ENCODE measurements at places on chromosomes 3 and 15.

DNA sequence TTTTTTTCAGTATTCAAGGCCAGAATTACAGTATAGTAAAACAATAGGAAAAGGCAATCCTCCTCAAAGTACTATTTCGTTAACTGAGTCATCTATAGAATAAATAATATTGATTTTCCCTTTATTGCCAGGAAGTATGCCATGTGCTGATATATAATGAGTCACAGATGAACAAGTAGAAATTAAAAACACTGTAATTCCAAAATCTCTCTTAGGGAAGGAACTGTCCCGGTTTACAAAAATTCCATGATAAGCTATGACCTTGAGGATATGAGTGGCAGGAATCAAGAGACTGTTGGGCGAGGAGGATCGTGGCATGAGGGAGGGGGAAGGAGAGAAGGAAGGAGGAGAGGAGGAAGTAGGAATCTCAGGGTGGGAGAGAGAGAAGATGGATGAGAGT is 166.0 kb upstream of the ICE2 start:
- DNase-seq: no peak

GRCh38 chr15:59200560-59200959 is 6.1 kb upstream of the LDHAL6B start:
- DNase-seq: no peak

DNA sequence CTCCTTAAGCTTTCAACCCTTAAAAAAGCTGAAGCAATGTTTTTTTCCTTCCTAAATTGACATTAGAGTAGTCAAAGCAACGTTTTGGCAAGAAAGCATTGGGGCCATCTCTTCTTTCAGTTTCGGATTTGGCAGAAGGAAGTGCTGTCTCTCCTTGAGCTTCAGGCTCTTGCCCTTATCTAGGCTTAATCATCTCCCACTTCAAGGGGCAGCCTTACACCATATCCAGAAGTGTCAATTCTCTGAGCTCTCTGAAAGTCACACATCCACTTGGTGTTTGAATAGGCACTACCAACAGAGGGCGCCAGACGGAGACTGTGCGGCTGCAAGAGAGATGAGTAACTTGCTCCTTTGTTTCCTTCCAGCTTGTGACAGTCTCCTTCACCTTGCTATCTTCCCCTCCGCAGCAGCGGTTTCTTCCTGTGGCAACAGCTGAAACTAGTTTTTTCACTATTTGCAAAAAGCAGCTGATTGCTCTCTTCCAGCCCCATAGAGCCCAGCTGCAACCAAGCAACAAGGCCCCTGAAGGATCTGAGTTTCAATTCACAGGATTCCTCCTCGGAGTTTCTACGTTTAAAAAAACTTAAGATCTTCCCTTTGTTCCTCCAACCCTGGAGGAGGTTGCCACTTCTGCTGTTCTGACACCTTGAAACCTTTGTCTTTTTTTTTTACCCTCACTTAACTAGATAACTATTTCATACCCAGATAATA is 147.0 kb upstream of the SLCO3A1 start:
- DNase-seq: peak; percentile 52

GRCh38 chr3:39752751-39753150 is 56.7 kb upstream of the MYRIP start:
- DNase-seq: no peak

- no peak for DNase-seq
Measured at GRCh38 chr15:65286069-65286703, 497 bp downstream of the PARP16 start.
